Keratinocyte (primary cell): ENCODE measurements at places on chromosomes 6 and 20.

DNA sequence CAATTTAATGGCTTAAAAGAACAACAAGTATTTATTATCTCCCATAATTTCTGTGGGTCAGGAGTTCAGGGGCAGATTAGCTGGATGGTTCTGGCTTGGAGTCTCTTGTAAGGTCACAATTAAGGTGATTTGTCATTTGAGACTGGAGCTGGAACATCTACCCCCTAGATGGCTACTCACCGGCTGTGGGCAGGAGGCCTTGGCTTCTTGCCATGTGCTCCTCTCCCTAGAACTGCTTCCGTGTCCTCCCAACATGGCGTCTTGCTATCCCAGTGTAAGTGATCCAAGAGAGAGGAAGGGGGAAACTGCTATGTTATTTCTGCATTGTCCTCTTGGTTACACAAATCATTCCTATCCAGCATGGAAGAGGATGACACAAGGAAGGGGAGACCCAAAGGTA, 210.2 kb upstream of the ECI2 start:
- DNase-seq, result no peak

DNA sequence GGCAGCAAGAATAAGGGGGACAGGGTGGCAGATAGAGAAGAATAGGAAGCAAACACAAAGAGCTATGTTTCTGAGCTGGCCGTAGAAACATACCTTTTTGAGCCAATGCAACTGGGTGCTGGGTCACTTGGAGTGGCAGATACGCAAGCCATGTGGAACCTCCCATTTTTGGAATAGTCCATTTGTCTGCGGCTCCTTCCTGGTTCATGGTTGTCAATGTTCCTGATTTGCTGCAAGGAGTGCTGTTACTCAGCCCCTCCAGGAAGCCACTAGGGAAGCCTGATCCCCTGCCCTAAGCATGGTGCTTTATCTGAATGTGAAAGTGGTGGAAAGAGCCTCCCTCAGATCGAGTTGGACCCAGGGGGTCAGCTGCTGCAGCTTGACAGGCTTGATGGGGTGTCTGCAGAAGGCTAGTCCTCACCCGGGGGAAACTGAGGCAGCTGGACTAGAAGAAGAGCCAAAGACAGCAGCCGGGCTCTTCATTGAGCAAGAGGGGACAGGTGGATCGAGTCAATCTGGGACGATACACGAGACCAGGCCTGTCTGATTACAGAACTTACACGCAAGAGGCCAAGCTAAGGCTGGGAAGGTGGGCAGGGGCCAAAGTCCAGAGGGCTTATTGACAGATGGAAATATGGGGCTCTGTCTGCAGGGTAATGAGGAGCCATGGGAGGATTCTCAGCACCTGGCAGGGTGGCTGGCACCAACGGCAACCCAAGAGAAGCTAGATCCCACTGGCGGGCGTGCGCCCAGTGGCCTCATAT, 57.4 kb upstream of the CTNNBL1 start:
- DNase-seq, result no peak

DNA sequence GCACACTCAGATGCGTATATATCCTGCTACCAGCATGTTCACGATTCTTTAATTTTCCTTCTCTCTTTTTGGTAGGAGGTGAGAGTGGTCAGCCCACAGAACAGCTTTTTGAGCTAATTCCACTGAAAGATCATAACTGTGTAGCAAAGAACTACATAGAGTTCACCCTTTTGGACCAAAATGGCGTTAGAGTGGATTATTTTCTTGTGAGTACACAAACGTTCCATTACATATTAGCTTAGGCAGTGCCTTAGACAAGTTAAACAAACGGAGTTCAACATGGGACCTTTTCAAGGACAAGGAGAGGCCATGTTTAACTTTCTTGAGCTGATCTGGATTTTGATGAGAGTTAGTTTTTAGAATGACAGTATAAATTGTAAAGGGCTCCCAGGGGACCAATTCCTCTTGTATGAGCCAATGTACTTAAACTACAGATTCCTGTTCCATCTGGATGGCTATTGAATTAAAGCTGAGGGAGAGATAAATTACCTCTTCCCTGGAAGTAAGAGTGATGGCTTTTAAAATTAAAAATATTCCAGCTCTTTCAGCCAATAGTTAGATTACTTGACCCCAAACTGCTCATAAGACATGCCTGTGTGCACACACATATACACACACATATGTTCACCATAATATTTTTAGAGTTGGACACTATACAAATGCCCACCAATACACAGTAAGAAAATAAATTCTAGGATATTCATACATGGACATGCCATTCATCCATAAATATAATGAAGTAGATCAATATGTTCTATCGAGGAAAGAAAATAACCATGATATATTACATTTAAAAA, 25.6 kb upstream of the ARMH2 start:
- no peak for DNase-seq

- DNase-seq, result no peak
Observed at GRCh38 chr6:159844737-159845645, 44.9 kb downstream of the PNLDC1 start.

- peak; percentile 17 for DNase-seq
Observed at GRCh38 chr6:44735630-44735963, 348.1 kb downstream of the CDC5L start.

- no peak for DNase-seq
Observed at GRCh38 chr6:111541026-111541681, 58.1 kb upstream of the REV3L start.
